Hematopoietic multipotent progenitor cell treated with erythropoietin and hydrocortisone succinate and interleukin-3 and kit ligand, for 6 days (in vitro differentiated cells): ENCODE measurements at places on chromosomes 5 and 9.

- DNase-seq, result no peak
Measured at GRCh38 chr5:168261227-168261571, 30.2 kb upstream of the WWC1 start.

- no peak for DNase-seq
Measured at GRCh38 chr9:129761293-129761900, 8.6 kb upstream of the PTGES start.

DNA sequence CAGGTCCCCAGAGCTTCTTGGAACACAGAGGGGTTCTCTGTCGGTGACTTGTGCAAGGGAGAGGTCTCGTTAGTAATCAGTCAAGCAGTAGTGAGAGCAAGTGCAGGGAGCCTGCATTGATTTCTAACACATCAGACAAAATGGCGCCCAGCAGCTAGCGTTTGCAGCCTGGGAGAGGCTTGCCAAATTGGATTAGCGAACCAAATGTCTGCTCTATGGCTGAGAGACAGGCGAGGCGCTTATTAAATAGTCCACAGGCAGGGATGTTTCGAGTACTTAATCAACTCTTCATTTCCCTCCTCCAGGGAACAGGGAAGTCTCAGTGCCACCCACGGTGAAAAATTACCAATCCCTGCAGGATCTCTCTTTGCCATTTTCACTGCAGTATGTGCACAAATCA is 131.4 kb upstream of the SHB start:
- DNase-seq, result no peak

- peak; percentile 10 for DNase-seq
Measured at GRCh38 chr9:27499451-27499850, 24.6 kb upstream of the IFNK start.

DNA sequence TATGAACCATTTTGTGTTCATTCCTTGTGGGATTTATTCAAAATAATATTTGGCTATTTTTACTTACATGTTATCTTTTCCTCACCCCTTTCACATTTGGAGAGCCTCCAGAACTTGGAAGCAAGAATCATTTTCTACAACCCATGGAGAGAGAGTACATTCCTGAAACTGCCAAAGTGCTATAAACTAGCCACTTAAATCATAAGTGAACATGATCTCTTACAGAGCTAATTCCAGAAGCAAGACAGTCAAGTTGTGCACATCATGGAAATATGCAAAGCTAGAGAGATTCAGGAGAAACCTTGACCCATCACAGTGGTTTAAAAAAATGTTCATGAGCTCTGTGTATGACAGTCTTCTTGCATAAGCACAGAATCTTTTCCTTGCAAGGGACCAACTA is 883.6 kb upstream of the C9orf72 start:
- no peak for DNase-seq

DNA sequence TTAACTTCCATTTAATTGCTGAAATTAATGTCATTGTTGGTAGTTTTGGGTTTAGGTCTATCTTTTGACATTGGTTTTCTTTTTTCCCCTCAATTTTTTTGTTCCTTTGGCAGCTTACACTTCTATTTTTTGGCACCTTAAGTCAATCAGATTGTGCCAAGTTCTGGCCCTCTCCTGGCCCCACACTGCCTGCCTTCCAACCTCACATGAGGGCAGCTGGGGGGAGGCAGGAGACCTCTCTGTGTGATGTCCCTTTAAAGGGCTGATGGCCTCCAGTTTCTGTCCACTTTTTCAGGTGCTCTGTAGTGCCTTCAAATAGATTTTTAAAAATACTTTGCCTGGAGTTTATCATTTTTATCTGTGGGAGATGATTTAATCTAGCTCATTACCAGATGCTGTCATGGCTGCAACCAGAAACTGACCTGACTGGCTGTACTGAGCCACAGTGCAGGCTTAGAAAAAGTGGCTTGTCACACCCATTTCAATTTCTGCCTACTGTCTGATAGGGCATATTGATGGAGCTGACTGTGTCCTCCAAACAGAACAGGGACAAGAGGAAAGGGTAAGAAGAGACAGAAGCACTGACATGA is 196.6 kb downstream of the FANCC start:
- DNase-seq, result no peak

- DNase-seq, result no peak
Measured at GRCh38 chr9:83002329-83002728, 60.6 kb downstream of the RASEF start.

DNA sequence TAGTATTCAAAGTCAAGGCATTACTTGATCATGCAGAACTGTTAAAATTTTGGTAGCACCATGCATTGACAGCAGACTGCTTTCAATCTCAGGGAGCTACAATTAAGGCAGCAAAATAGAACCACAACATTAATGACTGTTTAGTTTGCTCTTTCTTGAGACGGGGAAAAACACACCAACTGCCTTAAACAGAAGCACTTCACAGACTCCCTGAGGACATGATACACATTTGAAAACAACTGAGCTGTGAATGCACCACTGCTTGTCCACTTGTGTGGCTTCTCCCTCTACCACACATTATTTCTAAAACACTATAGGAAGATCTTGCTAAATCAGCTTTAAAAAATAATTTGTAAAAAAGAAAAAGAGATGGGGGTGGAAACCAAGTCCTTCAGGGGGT is 79.6 kb upstream of the MAST4 start:
- DNase-seq, result no peak

DNA sequence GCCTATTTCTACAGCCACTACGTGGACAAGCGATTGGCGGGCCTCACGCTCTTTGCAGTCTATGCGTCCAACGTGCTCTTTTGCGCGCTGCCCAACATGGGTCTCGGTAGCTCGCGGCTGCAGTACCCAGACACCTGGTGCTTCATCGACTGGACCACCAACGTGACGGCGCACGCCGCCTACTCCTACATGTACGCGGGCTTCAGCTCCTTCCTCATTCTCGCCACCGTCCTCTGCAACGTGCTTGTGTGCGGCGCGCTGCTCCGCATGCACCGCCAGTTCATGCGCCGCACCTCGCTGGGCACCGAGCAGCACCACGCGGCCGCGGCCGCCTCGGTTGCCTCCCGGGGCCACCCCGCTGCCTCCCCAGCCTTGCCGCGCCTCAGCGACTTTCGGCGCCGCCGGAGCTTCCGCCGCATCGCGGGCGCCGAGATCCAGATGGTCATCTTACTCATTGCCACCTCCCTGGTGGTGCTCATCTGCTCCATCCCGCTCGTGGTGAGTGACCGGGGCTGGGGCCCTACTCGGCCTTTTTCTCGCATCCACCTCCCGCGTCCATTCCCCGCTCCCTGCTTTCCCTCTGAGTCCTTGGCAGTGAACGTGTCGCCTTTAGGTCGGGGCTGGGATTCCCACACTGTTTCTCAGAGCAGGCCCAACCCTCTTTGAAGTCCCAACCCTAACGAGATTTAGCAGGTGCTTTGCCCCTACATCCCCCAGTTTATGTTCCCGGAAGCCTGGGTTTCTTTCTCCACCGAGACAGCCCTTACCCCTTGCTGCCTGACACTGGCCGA is 1.8 kb downstream of the PTGER4 start:
- peak; percentile 58 for DNase-seq

DNA sequence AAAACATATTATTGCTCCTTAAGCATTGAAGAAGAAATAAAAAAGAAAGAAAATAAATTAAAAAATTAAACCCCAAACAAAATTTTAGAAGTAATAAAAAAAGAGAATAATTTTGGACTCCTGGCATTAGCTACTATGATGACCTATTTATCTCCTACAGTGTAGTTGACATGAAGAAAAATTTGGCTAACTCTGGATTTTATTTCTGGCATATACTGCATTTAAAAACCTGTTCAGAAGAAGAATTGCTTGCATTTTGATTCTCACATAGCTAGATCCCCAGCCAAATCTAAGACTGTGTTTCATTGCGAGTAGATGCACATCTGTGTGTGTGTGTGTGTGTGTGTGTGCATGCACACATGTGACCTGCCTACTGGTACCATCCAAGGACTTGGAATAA is 30.1 kb upstream of the GABRG2 start:
- DNase-seq, result no peak

- DNase-seq, result peak; percentile 72
Measured at GRCh38 chr5:73135429-73136054, 15.2 kb downstream of the TMEM171 start.

- no peak for DNase-seq
Measured at GRCh38 chr9:83472221-83472665, 66.0 kb downstream of the FRMD3 start.

- peak; percentile 64 for DNase-seq
Measured at GRCh38 chr5:81787474-81788242, 36.8 kb upstream of the SSBP2 start.

- peak; percentile 77 for DNase-seq
Measured at GRCh38 chr5:18465833-18466681, 831.8 kb downstream of the TAF11L14 start.

DNA sequence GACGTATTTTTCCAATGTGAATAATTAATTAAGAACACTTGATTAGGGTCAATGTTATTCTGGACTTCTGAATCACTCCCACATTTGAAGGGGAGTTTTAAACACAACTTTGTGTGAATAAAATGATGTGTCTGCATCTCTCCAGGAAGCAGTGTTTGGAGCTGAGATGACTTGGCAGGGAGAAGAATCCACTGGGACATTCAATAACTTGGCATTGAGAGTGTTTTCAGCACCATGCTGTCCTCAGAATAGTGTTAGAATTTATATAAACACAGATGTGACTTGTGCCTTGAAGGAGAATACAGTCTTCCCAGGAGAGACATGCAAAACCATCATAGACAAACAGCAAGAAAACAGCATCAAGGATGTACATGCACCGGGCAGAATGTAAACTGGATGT is 32.7 kb upstream of the KCNMB1 start:
- DNase-seq, result no peak

DNA sequence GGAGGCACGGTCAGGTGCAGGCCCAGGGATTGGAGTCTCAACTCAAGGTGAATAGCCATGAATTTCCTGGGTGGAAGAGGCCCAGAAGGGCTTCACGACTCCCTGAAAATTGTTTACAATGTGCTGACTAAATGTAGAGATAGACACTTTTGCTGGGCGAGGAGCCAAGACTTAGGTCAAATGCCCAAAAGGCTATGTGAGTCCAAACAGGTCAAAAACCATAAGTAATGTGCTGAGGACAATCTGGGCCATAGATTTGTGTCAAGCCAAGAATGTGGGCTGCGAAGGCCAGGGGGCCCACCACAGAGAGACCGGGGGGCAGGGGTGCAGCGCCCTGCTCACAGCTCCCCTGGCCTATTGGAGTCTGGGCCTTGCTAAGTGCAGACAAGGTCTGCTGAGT is 197.8 kb downstream of the HSPA4 start:
- DNase-seq, result peak; percentile 70

DNA sequence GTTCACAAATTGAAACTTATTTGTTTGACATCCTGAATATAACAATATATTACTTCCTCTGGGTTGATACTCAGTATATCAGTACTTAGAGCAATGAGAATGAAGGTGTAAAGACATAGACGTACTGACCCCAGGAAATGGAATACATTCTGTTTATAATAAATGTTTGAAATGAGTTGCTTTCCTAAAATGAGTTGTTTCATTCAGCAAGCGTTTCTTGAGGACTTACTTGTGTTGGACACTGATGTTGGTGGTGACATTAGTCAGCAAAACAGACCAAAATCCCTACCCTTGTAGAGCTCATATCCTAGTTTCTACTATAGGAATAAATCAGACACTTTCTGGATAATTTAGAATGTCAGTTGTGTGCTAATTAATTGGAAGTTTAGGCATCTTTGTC is 184.3 kb downstream of the ZDHHC21 start:
- DNase-seq, result no peak

GRCh38 chr9:8684978-8685708 is 885.6 kb upstream of the DMAC1 start:
- peak; percentile 4 for DNase-seq

- no peak for DNase-seq
Measured at GRCh38 chr5:74419468-74419867, 221.1 kb downstream of the ENC1 start.

GRCh38 chr9:14298601-14299022 is 15.3 kb downstream of the NFIB start:
- no peak for DNase-seq

- peak; percentile 91 for DNase-seq
Measured at GRCh38 chr5:143200781-143201398, 202.6 kb downstream of the NR3C1 start.

GRCh38 chr5:116451066-116451465 is 123.6 kb downstream of the SEMA6A start:
- DNase-seq, result no peak

GRCh38 chr5:154213592-154213991 is 23.1 kb downstream of the GALNT10 start:
- no peak for DNase-seq

GRCh38 chr9:77304543-77304942 is 127.2 kb downstream of the VPS13A start:
- DNase-seq, result no peak

DNA sequence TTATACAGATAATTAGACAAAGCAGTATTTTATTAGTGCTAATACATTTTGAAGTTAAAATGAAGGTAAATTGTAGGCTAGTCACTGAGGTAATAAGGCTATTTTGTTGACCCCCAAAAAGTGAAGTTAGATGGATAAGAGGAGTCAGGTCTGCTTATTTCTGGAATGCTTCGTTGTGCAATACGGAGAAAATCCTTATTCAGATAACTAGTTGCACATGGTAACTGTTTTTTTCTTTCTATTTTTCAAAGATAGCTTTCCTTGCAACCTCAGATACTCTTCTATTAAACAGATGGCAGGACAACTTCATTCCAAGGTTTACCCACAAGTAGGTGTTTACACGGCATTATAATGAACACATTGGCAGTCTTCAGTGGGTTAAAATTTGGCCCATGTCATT is 101.1 kb downstream of the TMEM174 start:
- no peak for DNase-seq

- peak; percentile 87 for DNase-seq
Measured at GRCh38 chr9:124852829-124853531, at the start of gene WDR38. Gene WDR38, plus strand, starts transcription at chr9:124853460. Its CDS starts 72 bp downstream, at chr9:124853532.

DNA sequence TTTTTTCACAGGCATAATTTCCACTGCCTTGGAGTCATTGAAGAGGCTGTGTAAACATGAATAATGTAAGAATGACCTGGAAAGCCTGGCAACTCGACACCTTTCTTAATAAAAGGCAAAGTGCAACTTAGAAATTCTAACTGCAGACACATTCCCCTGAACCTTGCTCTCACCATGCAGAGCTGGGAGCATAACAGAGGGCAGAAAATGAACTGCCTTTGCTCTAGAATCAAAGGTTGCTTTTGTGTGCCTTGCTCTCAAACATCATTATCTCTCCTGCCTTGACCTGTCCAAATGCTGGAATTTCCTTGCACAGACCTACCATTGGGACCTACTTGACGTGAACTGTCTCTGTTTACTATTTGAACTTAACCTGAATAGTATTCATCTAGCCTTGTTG is 462.0 kb upstream of the ZNF462 start:
- DNase-seq, result no peak
